ENCODE measurements at places on chromosomes 7 and 10.

GRCh38 chr7:21352540-21353387 lies 75.1 kb upstream of the SP4 start:
- no peak for DNase-seq

- DNase-seq: no peak
Measured at GRCh38 chr7:2490181-2490651, 14.0 kb upstream of the GRIFIN start.

DNA sequence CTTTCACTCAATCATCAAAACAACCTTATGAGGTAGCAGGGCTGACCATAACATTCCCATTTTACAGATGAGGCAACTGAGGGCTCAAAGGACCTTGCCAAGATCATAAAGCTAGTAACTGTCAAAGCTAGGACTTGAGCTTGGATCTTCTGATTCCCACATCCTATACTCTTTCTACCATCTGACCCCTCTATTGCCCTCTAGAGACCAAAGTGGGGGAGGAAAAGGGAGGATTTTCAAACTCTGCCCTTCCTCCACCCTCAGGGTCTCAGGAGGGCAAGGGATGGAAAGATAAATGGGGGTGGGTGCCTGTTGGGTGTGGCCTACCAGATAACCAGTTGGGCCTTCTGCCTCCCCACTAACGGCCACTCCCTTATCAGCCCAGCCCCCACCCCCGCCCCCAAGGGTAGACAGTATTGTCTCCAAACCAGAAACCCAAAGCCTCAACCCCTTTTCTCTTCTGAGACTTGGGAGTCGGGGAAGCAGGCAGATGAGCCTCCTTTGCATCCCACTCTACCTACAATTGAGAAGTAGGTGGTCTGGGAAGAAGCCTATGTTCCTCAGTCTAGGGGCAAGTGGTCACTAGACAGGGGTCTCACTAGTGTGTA lies 7.9 kb downstream of the LDB1 start:
- DNase-seq: no peak

DNA sequence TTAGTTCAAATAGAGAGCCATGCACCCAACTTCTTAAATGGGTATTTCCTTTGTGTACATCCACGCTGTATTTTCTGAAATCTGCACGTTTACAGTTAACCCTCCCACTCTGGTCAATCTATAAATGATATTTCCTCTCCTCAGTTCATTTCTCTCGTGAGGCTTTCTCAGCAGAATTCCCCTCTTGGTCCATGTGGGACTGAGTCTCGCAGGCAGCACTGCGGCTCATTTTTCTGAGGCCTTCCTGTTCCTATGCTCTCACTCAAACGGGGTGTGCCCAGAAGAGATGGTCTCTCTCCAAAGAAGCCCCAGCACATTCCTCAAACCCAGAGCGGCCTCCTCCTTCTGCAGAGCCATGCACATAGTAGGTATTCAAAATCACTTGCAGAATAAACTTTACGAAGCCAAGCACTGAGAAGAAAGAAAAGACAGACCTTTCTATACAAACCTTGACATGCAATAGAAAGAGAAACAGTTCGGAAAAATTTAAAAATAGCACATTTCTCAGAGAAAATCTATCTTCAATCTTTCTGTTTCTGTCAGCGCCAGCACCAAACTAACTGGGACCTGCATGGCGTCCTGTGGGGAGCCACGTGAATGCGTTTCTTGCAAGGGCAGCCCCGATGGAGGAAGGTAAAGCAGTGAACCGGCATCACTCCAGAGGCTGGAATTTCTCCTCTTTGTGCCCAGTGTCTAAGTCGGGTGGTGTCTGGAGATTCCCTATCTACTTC lies 77.1 kb downstream of the HIPK2 start:
- DNase-seq: no peak

- no peak for DNase-seq
Measured at GRCh38 chr7:120456699-120457098, 183.7 kb downstream of the KCND2 start.

- DNase-seq: no peak
Measured at GRCh38 chr10:26857991-26858706, 2.6 kb downstream of the ABI1 start.

GRCh38 chr10:133399123-133399601 lies 5.2 kb downstream of the MTG1 start:
- DNase-seq: no peak

GRCh38 chr7:128812514-128813168 lies 17.6 kb upstream of the FLNC start:
- DNase-seq: no peak

GRCh38 chr10:84158061-84158460 lies 15.5 kb upstream of the GPR15LG start:
- DNase-seq: no peak

DNA sequence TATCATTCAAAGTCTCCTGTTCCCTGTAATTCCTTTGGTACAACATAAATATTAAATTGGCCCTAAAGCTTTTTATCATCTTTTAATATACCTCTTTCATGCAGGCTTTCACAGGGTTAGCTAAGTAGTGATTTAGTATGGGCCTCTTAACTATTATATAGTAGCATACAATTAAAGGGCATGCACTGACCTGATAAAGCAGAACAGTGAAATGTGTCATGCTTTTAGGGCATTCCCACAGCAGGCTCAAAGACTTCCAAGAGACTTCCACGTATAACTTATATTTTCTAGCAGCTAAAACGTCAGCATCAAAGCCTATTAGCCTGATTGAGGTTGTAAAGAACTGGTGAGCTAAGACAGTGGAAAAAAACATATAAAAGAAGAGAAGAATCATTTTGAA lies 35.3 kb downstream of the SAMD8 start:
- no peak for DNase-seq

DNA sequence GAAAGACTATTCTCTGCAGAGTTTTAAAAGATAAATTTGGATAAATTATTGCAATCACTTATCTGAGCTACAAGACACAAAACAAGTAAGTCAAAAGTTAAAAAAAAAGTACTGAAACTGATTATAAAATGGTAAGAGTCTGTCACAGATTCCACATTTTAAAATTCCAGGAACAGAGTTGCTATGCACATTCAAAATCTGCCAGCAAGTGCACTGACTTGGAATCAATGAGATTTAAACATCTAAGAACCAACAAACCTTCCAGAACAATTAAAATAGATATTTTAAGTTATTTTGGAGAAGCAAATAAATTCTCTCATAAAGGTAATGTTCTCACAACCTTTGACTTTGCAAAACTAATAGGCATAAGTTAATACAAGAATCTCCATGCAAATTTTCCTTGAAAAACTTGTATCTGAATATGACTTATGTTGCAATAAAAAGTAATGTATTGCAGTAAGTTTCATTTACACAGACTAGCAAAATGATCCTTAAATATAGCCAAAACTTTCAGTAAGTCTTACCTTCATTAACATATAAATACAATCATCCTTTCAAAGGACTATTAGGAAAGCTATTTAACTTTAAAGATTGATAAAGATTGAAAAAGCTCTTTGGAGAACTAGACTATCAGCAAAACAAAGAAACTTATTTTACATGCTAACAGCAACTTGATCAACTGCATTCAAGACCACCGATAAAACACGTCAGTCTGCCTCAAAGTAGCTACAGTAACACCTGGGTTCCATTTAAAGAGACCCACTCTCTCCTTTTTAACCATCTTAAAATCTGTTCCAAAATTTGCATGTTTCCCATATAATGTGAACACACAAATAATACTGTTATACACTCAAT lies 4.4 kb downstream of the ETV1 start:
- no peak for DNase-seq

DNA sequence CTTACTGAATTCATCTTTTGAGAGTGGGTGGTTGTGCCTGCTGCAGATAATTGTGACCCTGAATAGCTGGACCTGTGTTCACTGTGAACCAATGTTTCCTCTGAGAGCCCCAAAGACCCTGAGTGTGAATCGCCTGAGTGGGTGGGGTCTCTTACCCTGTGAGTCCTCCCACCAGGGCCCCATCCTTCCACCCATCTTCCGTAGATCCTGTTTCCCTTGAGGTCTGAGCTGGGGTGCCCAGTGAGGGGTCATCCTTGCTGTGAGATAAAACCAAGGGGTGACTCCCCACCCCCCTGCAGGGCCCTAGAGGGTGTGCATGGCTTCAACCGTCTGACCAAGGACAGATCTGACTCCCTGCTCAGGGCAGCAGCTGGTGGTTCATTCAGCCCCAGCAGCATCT lies 78.0 kb upstream of the ZNF479 start:
- DNase-seq: no peak

DNA sequence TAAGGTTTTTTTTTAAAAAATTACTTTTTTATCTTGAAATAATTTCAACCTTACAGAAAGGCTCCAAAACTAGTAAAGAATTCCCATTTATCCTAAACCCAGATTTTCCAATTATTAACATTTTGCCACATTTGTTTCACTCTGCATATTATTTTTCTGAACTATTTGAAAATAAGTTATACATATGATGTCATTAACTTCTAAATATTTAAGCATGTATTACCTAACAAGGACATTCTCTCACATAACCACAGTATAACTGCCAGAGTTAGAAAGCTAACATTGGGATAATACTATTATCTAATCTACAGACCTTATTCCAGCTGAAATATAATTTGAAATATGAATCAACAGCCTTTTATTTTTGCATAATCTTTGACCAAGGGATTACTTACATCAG lies 65.8 kb downstream of the SLC18A2 start:
- DNase-seq: no peak

DNA sequence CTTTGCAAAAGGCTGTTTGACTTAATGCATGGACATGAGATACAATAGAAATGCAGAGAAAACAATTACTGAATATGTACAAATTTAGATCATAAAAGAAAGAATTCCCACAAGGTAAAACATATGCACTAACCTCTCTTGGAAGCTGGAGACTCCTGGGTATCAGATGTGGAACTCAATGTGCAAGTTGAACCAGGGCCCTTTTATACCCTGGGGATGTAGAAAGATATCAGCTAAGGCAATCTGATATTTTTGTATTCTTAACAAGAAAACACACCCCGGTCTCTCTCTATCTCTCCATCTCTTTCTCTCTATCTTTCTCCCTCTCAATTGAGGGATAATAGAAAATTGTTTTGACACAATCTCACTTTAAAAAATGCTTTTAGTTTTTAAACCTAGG lies at the start of gene IDI2:
Gene IDI2, minus strand, starts transcription at position 177 of the 400 bp plus-strand sequence. CDS start 1,136 bp downstream, outside the sequence.
- no peak for DNase-seq

- no peak for DNase-seq
Measured at GRCh38 chr10:30227481-30227880, 121.6 kb downstream of the MTPAP start.

- no peak for DNase-seq
Measured at GRCh38 chr10:60148266-60148840, 241.3 kb downstream of the ANK3 start.

DNA sequence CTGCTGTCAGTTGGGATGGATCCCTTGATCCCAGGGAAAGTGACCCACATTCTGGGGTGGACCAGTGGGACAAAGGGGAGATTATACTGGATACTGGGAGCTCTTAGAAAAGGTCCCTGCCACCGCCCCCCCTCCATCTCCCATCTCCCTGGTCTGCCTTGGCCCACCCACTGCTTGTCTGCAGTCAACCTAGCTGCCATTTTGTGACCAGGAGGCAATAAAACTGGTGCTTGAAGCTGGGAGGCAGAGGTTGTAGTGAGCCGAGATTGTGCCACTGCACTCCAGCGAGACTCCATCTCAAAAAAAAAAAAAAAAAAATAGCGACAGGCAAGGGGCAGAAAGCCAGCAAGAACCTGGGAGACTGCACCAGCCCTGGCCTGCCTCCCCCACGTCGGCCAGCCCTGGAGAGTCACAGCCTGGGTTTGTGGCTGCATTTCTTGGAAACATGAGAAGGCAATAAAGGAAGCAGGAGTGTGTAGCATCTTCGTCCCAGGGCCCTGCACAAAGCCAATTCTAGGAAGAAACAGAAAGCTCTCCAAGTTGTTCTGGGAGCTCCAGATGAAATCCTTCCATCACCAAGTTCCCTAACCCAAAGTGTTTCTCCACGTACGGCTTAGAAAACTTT lies 4.7 kb upstream of the ARPC1B start:
- DNase-seq: no peak

- no peak for DNase-seq
Measured at GRCh38 chr10:87837445-87837844, 19.4 kb upstream of the ATAD1 start.

- no peak for DNase-seq
Measured at GRCh38 chr10:131399981-131400380, 88.5 kb upstream of the TCERG1L start.

- no peak for DNase-seq
Measured at GRCh38 chr7:32155712-32156111, 85.5 kb upstream of the PDE1C start.

- DNase-seq: no peak
Measured at GRCh38 chr7:124810605-124811004, 45.0 kb upstream of the GPR37 start.

Data from anterior cingulate cortex (tissue), 58 donors.